Kidney (tissue), 22 donors: ENCODE measurements at places on chromosomes 11 and 22. TPM values are rescaled to one million over a fixed set of nuclear protein-coding genes. Genes with fewer than 3 reads are reported as not detected.

The KRTAP5-8 gene
- 1.8 TPM for polyA plus RNA-seq

The DEUP1 gene
- polyA plus RNA-seq: 0.88 TPM

The LIMK2 gene
- polyA plus RNA-seq: 20.3 TPM

The DKK3 gene
- polyA plus RNA-seq: 49.6 TPM

The APOL4 gene
- polyA plus RNA-seq: 6.1 TPM

The C11orf21 gene
- 0.17 TPM for polyA plus RNA-seq

The ACRV1 gene
- not detected for polyA plus RNA-seq

The OR52H1 gene
- not detected for polyA plus RNA-seq

The OR5L2 gene
- not detected for polyA plus RNA-seq
